ENCODE measurements at places on chromosomes 11 and 22.

- no peak for DNase-seq
Observed at GRCh38 chr11:74153224-74153623, 17.6 kb downstream of the C2CD3 start.

DNA sequence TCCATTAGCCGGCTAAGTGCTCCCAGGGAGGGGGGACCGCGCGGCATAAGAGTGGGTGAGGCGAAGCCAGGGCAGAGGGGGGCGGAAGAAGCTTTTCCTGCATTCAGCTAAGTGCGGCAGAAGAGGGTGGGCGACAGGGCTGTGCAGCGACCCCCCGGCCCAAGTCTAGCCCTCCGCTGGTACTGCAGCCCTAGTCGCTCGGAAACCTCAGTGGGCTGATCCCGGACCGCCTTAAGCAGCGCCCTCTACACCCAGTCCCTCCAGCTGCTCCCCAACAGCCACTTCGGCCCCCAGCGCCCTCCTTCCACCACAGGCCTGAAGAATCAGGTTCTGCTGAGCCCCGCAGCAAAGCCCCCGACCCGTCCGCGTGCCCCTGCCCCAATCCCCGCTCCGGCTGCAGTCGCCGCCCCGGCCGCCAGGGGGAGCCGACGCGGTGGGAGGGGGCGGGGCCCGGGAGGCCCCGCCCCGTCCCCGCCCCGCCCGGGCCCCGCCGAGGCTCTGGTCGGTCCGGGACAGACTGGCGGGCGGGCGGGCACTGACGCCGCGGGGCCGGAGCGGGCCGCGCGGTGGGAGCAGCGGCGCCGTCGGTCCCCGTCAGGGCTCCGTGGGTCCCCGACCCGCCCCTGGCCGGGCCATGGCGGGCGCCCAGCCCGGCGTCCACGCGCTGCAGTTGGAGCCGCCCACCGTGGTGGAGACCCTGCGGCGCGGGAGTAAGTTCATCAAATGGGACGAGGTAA, at the start of gene PLCB3:
PLCB3 (plus strand) TSS at position 515 of the 737 bp plus-strand sequence; CDS start at position 635, 120 bp downstream.
- DNase-seq, result no peak

DNA sequence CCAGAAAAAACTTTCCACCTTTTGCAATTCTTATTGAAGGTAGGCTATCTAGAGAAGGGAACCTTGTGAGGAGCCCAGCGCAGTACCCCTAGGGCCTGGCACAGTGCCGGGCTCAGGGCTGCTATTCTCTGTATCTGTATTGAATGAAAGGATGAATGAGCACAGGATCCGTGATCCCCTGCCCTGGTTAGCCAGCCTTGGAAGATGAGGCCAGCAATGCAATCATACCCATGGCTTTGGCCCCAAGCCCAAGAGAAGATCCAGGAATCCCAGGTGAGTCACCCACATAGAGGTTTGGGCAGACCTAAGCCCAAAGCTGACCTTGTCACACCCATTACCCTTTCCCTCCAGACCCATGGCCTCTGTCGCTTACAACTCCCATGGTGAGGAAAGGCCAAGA, 92.5 kb upstream of the CD82 start:
- DNase-seq, result no peak

DNA sequence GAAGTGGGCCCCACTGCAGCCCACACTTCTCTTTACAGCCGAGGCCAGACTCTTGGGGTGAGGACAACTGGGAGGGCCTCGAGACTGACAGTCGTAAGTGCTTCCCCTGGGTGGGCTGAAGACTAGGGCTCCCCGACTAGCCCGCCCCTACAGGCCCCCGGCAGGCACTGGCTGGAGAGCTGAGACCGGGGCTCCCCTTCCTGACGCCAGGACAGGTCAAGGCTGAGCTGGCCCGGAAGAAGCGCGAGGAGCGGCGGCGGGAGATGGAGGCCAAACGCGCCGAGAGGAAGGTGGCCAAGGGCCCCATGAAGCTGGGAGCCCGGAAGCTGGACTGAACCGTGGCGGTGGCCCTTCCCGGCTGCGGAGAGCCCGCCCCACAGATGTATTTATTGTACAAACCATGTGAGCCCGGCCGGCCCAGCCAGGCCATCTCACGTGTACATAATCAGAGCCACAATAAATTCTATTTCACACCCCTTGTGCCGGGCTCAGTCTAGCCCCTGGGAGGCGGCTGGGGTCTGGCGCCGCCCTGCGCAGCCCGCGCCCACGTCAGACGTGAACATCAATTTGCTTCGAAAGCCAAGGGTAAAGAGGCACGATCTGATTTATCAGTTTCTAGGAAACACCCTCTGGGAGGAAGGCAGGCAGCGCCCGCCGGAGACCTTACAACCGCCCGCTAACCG, 13.5 kb downstream of the SCYL1 start:
- DNase-seq, result no peak

GRCh38 chr22:31289344-31289743, 2.9 kb downstream of the PIK3IP1 start:
- DNase-seq, result no peak

- no peak for DNase-seq
Observed at GRCh38 chr11:34977089-34977912, 60.9 kb downstream of the PDHX start.

DNA sequence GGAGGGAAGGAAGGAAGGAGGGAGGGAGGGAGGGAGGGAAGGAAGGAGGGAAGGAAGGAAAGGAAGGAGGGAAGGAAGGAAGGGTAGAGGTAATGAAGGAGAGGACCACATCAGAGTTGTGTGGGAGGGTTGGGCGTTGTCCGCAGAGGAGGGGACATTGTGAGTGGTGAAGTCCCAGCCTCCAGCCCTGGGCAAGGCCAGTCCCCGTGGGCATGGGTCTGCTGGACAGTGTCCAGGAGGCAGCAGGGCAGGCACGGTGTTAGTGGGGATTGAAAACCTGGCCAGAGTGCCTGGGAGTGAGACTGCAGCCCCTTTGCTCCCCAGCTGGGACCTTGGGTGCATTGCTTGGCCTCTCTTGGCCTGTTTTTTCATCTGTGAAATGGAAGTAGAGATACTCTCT, 1462.3 kb downstream of the BRD1 start:
- no peak for DNase-seq

- DNase-seq, result no peak
Observed at GRCh38 chr22:45671783-45672563, at the start of gene ATXN10. TSS of gene ATXN10 (plus strand) at chr22:45671834. CDS start at chr22:45672064, 230 bp downstream.

DNA sequence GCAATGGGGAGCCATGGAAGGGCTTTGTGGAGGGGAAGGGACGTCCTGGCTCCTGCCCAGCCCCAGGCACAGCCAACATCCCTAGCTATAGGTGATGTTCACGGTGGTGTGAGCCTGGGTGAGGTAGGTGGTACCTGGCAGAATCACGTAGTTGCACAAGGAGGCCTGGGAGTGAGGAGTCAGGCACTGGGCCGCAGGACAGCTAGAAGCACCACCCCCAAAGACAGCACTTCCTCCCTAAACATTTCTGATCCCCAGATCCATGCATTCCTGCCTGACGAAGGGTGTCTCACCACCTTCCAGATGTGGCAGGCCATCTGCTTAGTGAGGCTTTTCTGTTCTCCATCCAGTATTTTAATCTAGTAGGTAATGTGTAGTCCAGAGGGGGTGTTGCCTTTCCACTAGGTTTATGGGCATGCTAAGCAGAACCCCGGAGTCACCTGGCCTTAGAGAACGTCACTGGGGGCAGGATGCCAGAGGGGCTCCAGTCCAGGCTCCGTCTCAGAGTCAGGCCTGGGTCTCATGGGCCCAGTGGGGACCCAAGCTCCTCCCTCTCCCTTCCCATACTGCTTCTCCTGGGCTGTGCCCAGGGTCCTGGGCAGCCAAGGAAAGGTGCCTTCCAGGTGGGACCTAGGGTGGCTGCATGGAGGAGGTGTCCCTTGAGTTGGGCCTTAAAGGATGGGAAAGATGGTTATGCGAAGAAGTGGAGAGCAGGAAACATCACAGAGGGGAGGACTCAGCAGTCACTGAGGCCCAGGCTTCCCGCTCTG, 56.2 kb downstream of the OTOG start:
- DNase-seq, result no peak

GRCh38 chr11:117972044-117972443, 14.2 kb upstream of the IL10RA start:
- DNase-seq, result no peak

- DNase-seq, result no peak
Observed at GRCh38 chr11:36360318-36360717, 64.2 kb downstream of the PRR5L start.

- DNase-seq, result no peak
Observed at GRCh38 chr11:76682106-76682505, 11.6 kb upstream of the LRRC32 start.

- no peak for DNase-seq
Observed at GRCh38 chr11:14304601-14305000, 54.4 kb downstream of the RRAS2 start.

DNA sequence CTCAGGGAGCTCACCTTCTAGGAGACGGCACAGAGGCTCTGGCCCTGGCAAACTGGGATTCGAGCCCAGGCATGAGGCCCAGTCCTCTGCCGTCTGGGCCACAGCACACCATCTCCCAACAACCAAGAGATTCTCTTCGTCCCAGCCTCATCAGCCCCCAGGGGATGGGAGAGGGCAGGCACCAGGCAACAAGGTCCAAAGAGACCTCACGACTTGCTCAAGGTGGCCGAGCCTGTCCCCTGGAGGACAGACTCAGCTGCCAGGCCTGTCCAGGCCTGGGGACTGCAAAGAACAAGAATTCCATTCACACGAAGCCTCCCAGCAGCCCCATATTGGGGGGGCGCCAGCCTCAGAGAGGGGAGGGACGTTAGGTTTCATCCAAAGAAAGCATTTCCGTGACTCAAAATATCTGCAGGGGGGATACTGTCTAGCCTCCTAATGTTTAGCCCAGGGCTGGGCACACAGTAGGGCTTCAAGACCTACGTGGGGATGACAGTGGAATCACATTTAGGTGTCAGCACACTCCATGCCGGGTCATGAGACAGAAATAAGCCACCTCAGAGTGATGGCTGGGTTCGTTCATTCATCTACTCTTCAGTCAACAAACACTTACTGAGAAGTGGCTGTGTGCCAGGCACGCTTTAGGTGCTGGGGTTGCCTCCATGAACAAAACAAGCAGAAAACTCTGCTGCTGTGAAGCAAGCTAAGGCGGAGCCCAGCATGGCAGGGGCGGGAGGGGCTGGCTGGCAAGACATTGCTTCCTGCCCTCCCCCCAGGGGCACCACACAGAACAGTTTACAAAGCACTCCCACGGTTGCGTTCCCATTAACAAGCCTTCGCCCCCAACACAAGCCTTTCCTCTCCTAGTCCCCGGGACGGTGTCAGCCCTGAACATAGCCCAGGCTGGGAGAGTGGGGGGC, 1.2 kb downstream of the CARNS1 start:
- DNase-seq, result no peak

DNA sequence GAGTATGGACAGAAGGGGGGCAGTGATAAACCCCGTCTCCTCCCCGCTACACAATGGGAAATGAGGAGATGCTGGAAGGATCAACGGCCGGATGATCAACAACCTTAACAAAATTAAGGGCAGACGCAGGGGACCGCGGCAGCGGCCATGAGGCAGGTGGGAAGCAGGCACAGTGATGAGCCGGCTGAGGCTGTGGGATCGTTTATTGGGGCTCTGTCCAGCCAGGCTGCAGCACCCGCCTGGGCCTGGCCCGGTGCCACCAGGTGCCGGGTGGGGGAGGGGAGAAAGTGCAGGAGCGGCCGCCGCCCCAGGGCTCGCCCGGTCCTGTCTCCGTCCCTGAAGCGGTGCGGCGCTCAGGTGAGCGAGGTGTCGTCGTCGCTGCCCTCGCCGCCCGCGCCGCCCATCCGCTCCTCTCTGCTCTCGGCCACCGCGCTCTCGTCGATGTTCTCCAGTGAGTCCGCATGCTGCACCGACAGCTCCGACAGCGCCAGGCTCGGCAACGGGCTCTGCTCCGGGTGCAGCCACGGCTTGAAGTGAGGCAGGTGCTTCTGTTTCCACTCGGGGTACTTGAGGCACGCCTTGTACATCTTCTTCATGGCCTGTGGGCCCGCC, 2.4 kb upstream of the ARAP1 start:
- DNase-seq, result no peak

DNA sequence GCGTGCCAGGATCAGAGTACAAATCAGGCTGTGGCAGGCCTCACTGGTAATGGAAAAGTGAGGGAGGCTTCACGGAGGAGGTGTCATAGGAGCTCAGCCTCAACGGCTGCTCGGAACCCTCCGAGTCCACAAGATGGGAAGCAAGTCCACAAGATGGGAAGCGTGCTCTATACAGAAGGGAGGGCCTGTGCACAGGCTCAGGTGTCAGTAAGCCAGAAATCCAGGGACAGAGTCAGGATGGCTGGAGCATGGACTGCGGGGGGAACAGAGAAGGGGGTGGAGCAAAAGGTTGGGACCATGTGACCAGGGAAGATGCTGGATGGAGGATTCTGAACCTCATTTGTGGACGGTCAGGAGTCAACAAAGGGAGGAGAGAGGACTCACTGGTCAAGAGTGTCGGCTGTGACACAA, 3.4 kb upstream of the DPP3 start:
- no peak for DNase-seq

DNA sequence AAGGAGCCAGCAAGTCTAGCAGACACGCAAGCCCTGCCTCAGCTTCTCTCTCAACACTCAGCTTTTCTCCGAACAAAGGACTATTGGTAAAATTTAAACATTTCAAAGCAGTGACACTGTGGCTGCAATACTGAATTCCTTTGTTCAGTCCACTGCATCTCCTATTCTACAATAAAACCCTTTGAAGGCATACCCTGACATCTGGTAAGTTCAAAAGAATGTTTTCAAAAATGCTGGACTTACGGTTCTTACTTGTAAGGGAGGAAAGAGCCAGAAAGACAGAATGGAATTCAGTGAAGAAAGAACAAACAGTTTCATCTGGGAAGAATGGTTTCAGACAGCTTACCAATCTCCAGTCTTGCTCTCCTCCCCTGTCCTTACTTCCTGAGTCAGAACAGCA, 12.7 kb upstream of the OR8K1 start:
- DNase-seq, result no peak

GRCh38 chr22:38172832-38173640, 8.6 kb downstream of the PLA2G6 start:
- no peak for DNase-seq

GRCh38 chr11:75303544-75304224, 47.8 kb downstream of the ARRB1 start:
- DNase-seq, result no peak

GRCh38 chr22:46721501-46722085, 16.5 kb downstream of the CERK start:
- DNase-seq, result no peak

DNA sequence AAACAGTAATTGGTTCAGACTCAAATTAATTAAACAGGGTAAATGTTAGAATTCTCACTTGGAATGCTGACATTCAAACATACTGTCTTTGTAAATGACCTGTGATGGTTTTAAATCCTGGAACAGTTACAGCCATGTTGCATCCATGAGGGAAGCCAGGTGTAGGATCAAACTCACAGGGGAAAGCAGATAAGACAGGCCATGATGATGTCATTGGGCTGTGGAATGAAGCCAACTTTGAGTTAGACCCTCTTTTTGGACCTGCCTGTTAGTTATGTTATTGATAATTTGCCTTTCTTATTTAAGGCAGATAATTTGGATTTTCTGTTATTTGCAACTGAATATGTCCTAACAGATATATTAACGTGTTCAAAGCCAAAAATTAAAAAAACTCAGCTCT, 39.3 kb upstream of the ABTB2 start:
- DNase-seq, result no peak

GRCh38 chr11:28521075-28521474, 412.9 kb downstream of the METTL15 start:
- DNase-seq, result no peak

- DNase-seq, result no peak
Observed at GRCh38 chr22:19579115-19579811, 55.1 kb upstream of the CLDN5 start.

- no peak for DNase-seq
Observed at GRCh38 chr11:61754534-61755482, 2.4 kb downstream of the MYRF start.

GRCh38 chr11:85949798-85950197, 94.6 kb downstream of the CCDC83 start:
- DNase-seq, result no peak

GRCh38 chr11:47192111-47192510, 5.9 kb upstream of the PACSIN3 start:
- no peak for DNase-seq

Measured in cortex of kidney (tissue), 1 donor.